Activated naive CD8-positive, alpha-beta T cell treated with anti-CD3 and anti-CD28 coated beads for 36 hours (primary cell): ENCODE measurements at places on chromosomes 11 and 22. TPM values are rescaled to one million over a fixed set of nuclear protein-coding genes. Genes with fewer than 3 reads are reported as not detected.

DNA sequence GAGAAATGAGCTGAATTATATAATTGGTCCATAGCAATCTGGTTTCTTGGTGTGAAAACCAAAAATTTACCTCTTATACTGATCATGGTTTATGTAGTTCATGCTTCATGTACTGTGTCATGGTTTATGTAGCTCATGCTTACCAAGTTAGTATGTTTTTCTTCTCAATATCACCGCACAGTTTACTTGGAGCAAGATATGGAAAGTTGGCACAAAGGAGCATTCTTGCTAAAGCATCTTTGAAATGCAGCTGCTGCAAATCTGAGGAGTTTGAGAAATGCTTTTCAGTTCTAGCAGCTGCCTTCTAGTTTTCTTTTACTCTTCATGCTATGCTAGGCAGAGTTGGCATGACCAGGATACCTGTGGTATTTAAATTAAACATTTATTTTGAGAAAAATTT, 4.5 kb downstream of the OR10G7 start:
- no peak overlapping the region for H3K4me3 ChIP-seq
- DNase-seq, result no peak
- peaks cover 11% of the 10 kb centered on the region for H3K27me3 ChIP-seq
- no peaks in the 10 kb centered on the region for H3K36me3 ChIP-seq
- H3K4me1 ChIP-seq, result no peaks in the 10 kb centered on the region
- no peak overlapping the region for H3K27ac ChIP-seq

DNA sequence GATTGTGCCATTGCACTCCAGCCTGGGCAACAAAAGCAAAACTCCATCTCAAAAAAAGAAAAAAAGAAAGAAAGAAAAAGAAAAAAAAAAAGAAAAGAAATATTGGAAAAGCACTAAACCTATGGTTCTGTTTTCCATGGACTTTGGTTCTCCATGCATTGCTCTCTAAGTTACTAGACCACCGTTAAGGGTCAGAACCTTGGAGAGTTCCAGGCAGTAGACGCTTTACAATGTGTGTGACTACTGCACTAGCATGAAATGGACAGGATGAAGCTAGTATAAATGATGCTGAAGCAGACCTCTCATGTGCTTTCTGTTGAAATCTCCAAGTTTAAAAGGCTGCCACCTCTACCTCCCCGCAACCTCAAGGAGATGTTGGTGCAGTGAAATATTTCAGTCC, 63.5 kb downstream of the SIK2 start:
- no peak for DNase-seq
- H3K4me1 ChIP-seq, result peaks cover 4% of the 10 kb centered on the region
- H3K4me3 ChIP-seq, result no peak overlapping the region
- H3K36me3 ChIP-seq, result peaks cover 10% of the 10 kb centered on the region
- H3K27me3 ChIP-seq, result no peaks in the 10 kb centered on the region

CLCF1 gene
- 0.56 TPM for total RNA-seq

- H3K4me1 ChIP-seq, result peaks cover 63% of the 10 kb centered on the region
- H3K27ac ChIP-seq, result peak overlapping the region; percentile 89
- peak overlapping the region; percentile 55 for H3K4me3 ChIP-seq
- no peaks in the 10 kb centered on the region for H3K27me3 ChIP-seq
- H3K36me3 ChIP-seq, result peaks cover 40% of the 10 kb centered on the region
- peak; percentile 39 for DNase-seq
Observed at GRCh38 chr22:20524004-20524481, 16.6 kb downstream of the MED15 start.

- no peak for DNase-seq
- H3K27me3 ChIP-seq, result peaks cover 32% of the 10 kb centered on the region
- no peak overlapping the region for H3K27ac ChIP-seq
- H3K4me3 ChIP-seq, result no peak overlapping the region
- no peaks in the 10 kb centered on the region for H3K36me3 ChIP-seq
Observed at GRCh38 chr22:36728505-36728904, 25.0 kb upstream of the CACNG2 start.

- DNase-seq, result no peak
- H3K36me3 ChIP-seq, result no peaks in the 10 kb centered on the region
- H3K27ac ChIP-seq, result no peak overlapping the region
- no peak overlapping the region for H3K4me3 ChIP-seq
Observed at GRCh38 chr11:27777033-27777432, 76.8 kb upstream of the BDNF start.

APLP2 gene
- 26.5 TPM for total RNA-seq

KCNQ1 gene
- 6.7 TPM for total RNA-seq

CHKA gene
- 17.8 TPM for total RNA-seq

DNA sequence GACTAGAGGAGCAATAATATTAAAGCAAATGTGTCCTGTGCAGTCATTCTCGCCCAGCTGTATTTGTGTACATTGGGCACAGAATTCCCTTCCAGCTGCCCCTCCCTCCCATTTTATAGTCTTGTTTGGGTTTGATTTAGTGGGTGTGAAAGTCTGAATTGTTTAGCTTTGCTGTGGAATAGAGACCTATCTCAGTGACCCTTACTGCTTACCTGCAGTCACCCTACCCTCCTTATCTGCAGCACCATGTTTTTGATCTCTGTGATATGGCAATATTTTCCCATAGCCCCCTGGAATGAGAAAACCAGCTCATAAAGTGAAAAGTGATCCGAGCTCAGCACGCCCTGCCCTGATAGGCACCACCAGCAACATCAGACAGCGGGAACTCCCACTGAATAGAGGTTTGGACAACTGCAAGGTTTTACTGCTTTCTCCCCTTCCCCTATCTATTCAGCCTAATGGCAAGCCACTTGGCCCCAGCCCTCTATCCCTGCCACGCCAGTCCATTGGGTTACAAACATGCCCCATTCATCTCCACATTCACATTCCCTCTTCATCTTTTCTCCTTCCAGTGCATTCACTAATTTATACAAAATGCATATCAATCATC, 199.0 kb downstream of the ETS1 start:
- DNase-seq, result no peak
- H3K4me1 ChIP-seq, result peaks cover 26% of the 10 kb centered on the region
- peak overlapping the region; percentile 43 for H3K27ac ChIP-seq
- H3K4me3 ChIP-seq, result no peak overlapping the region

DNA sequence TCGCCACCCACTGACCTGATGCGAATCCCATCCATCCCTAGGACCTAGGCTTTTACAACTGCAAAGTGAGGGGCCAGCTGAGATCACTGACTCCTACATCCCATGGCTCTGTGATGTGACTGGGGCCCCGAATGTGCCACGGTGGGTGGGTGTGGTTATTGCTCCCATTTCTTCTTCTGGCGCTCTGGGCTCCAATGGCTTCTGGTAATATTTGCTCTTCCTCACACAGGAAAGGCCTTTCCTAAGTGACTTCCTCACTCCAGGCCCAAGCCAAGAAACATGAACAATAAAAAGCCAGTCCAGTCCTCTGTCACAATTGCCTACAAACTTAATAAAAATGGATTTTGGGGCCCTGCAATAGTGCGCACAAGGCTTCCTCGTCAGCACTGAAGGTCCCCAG, 78.1 kb downstream of the GALNT18 start:
- H3K4me1 ChIP-seq, result no peaks in the 10 kb centered on the region
- no peak for DNase-seq
- H3K36me3 ChIP-seq, result no peaks in the 10 kb centered on the region
- no peak overlapping the region for H3K27ac ChIP-seq
- H3K4me3 ChIP-seq, result no peak overlapping the region

GRCh38 chr11:72352859-72353551, 81.3 kb downstream of the CLPB start:
- no peaks in the 10 kb centered on the region for H3K4me1 ChIP-seq
- no peaks in the 10 kb centered on the region for H3K36me3 ChIP-seq
- DNase-seq, result no peak
- H3K4me3 ChIP-seq, result no peak overlapping the region
- no peaks in the 10 kb centered on the region for H3K27me3 ChIP-seq

DNA sequence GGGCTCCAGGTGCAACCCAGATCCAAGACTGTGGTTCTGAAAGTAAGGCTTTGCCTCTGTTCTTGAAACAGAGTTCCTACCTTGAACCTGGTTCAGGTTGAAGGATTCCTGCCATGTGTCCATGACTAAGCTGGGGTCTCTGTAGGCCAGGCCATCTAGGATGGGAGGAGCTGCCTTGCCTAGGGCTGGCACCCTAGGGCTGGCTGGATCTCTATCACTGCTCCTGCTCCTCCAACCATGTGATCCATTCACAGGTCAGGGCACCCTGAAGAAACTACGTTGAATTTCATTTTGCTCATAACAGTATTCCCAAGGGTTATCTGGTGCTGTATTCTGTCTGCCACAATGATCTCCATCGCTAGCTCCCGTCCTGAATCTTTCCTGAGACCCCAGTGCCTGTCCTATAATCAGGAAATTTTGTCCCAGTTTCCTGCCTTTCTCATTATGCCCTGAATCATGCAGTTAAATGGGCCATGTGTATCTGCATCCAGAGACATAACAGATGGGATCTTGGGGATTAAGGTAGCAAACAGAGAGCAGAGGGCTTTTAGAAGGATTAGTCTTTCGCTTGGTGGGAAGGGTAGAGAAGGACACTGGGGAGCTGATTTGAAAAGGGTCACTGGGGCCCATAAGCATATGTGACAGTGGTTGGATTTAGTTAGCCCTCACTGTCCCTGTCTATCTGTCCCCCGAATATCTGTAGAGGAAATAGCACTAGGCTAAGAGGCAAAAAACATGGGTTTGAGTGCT, 98.2 kb upstream of the MTMR2 start:
- peak overlapping the region; percentile 1 for H3K27ac ChIP-seq
- peaks cover 13% of the 10 kb centered on the region for H3K36me3 ChIP-seq
- peaks cover 51% of the 10 kb centered on the region for H3K4me1 ChIP-seq
- DNase-seq, result no peak

DNA sequence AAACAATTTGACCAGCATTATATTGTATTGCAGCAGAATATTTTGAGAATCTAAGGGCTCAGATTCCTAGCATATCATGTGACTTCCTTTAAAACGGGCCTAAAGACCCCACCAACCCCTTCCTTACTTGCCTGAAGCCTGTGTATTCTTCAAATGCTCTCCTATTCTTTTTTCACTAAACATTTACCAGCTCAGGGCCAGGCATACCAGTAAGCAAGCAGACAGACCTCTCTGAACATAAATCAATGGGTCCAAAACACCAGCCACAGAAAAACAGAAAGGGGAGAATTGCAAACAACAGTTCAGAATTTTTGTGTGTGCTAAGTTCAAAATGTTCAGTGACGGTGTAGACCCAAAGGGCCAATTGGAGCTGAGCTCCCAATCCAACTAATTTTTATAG, 64.8 kb upstream of the TIMP3 start:
- H3K27me3 ChIP-seq, result peaks cover 15% of the 10 kb centered on the region
- no peaks in the 10 kb centered on the region for H3K4me1 ChIP-seq
- no peak for DNase-seq

MYRF gene
- 0.70 TPM for total RNA-seq

PARVA gene
- total RNA-seq, result not detected

- H3K27ac ChIP-seq, result no peak overlapping the region
- H3K4me1 ChIP-seq, result no peaks in the 10 kb centered on the region
- no peak overlapping the region for H3K4me3 ChIP-seq
- no peak for DNase-seq
- H3K36me3 ChIP-seq, result no peaks in the 10 kb centered on the region
Observed at GRCh38 chr11:125275905-125276618, 111.5 kb downstream of the PKNOX2 start.

DNA sequence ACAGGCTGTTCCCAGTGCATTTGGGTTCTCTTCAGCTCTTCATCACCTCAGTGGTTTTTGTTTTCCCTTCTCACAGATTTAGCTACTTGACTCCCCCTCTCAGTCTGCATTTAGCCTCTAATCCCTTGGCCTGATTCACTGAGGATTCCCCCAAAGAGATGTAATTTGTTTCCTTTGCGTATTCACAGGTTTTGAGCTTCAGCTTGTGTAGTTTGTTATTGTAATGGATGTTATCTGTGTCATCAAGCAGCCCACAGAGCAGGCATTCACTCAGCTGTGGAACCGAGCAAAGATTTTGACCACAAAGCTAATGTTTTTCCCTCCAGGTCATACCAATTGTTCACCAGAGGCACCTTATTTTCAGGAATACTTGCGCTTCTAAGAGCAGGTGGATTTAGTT, 6.4 kb upstream of the ME3 start:
- DNase-seq, result no peak
- peaks cover 4% of the 10 kb centered on the region for H3K27me3 ChIP-seq
- H3K4me3 ChIP-seq, result no peak overlapping the region
- H3K4me1 ChIP-seq, result peaks cover 2% of the 10 kb centered on the region
- H3K36me3 ChIP-seq, result no peaks in the 10 kb centered on the region
- H3K27ac ChIP-seq, result no peak overlapping the region

DNA sequence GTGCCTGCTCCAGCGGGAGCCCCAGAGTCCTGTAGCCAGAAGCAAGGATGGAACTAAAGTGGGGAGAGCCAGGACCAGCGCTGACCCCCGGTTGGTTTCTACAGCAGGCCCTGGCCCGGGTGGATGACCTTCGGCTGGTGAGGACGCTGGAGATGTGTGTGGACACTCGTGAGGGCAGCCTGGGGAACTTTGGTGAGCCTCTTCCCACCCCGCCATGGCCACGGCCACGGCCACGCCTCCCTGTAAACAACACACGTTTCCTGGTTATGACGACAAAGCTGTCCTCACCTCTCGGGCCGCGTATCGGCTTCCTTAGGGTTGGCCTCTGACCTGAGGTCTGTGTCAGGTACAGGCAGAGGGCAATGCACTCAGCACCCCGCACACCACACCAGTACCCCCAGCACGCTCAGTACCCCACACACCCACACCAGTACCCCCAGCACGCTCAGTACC, 4.1 kb downstream of the LRRC56 start:
- no peaks in the 10 kb centered on the region for H3K27me3 ChIP-seq
- H3K4me3 ChIP-seq, result no peak overlapping the region
- peaks cover 6% of the 10 kb centered on the region for H3K4me1 ChIP-seq
- no peak overlapping the region for H3K27ac ChIP-seq
- DNase-seq, result no peak
- no peaks in the 10 kb centered on the region for H3K36me3 ChIP-seq

GRCh38 chr11:46555267-46556054, 38.4 kb downstream of the AMBRA1 start:
- peaks cover 50% of the 10 kb centered on the region for H3K4me1 ChIP-seq
- H3K27me3 ChIP-seq, result no peaks in the 10 kb centered on the region
- H3K36me3 ChIP-seq, result peaks cover 7% of the 10 kb centered on the region
- DNase-seq, result peak; percentile 22

DNA sequence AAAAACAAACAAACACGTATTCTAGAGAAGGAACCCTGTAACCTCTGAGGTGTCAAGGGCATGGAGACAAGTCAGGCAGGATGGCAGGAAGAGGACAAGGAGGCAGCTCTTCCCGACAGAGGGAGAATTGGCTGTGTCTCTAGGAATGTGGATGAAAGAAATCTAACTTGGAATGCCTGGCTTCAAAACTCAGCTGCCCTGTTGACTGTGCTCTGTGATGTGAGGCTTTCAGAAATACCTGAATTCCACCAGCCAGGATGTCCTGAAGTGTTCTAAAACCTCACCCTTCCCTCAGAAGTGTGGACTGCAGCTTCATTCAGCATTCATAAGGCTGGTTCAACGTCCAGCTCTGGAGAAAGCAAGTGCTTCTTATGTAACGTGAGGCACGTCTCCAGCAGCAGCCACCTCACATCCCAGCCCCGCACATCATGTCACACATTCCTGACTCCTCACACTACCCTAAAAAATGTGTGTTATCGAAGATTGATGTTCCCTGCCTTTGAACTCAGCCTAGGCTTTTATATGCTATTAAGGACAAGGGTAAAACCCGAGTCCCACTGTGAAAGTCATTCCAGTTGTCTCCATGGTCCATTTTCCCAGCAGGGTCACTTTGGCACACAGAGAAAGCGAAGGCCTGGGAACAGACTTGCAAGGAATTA, 398.9 kb downstream of the ETS1 start:
- H3K27ac ChIP-seq, result no peak overlapping the region
- H3K36me3 ChIP-seq, result peaks cover 13% of the 10 kb centered on the region
- no peak overlapping the region for H3K4me3 ChIP-seq
- no peaks in the 10 kb centered on the region for H3K27me3 ChIP-seq

CARD16 gene
- total RNA-seq, result 17.6 TPM

GRCh38 chr11:86537541-86538222, 134.7 kb downstream of the ME3 start:
- peaks cover 12% of the 10 kb centered on the region for H3K27me3 ChIP-seq
- H3K4me3 ChIP-seq, result no peak overlapping the region
- DNase-seq, result no peak
- no peak overlapping the region for H3K27ac ChIP-seq
- no peaks in the 10 kb centered on the region for H3K4me1 ChIP-seq
